Kidney (tissue), 22 donors: ENCODE measurements at places on chromosomes 13 and 19. TPM values are rescaled to one million over a fixed set of nuclear protein-coding genes. Genes with fewer than 3 reads are reported as not detected.

CKAP2 gene
- 5.8 TPM for total RNA-seq

IRGC gene
- not detected for total RNA-seq

HIPK4 gene
- total RNA-seq: 0.09 TPM

ZNF835 gene
- 5.3 TPM for total RNA-seq

HS6ST3 gene
- 1.2 TPM for total RNA-seq

CGB1 gene
- not detected for total RNA-seq

POMP gene
- total RNA-seq: 59.0 TPM

IZUMO4 gene
- 4.3 TPM for total RNA-seq

PCP2 gene
- 6.1 TPM for total RNA-seq

DCAF15 gene
- total RNA-seq: 35.5 TPM

HRC gene
- total RNA-seq: 7.0 TPM

ICAM5 gene
- total RNA-seq: 2.9 TPM

LIG4 gene
- 9.3 TPM for total RNA-seq

CERS4 gene
- 36.5 TPM for total RNA-seq

WDR88 gene
- not detected for total RNA-seq

NLRP4 gene
- total RNA-seq: 0.06 TPM

AMER2 gene
- total RNA-seq: 0.06 TPM

CEACAM1 gene
- total RNA-seq: 33.1 TPM

C19orf33 gene
- 43.9 TPM for total RNA-seq

KLF1 gene
- not detected for total RNA-seq

SPINT2 gene
- total RNA-seq: 381 TPM

DBP gene
- total RNA-seq: 14.5 TPM

KLK4 gene
- total RNA-seq: not detected

CGB5 gene
- total RNA-seq: not detected

CAPN12 gene
- 31.1 TPM for total RNA-seq

KIR3DL2 gene
- 0.13 TPM for total RNA-seq

LCP1 gene
- total RNA-seq: 73.5 TPM

PEG3 gene
- 8.7 TPM for total RNA-seq

IL17D gene
- total RNA-seq: 0.44 TPM

ZNF490 gene
- 14.3 TPM for total RNA-seq

OR10H5 gene
- total RNA-seq: not detected

LGI4 gene
- 7.5 TPM for total RNA-seq

MEF2B gene
- 3.4 TPM for total RNA-seq

UBXN6 gene
- 110 TPM for total RNA-seq

ZNF565 gene
- 4.6 TPM for total RNA-seq

MLLT1 gene
- 53.2 TPM for total RNA-seq

LILRB2 gene
- total RNA-seq: 11.5 TPM
